ENCODE measurements at places on chromosomes 11 and 22.

DNA sequence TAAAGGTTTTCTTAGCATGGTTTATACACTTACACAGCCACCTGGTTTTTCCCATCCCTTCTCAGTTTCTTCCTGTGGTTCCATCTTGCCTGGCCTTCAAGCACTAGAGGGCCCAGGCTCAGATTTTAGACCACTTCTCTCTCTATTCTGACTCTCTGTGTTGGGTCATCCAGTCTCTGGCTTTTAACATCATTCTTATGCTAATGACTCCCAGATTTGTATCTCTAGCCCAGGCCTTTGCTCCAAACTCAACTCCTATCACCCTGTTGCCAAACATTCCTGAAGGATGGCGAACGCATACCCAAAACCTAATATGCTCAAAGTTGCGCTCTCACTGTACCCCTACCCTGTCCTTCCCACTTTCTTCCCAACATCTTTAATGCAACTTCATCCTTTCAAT, 135.1 kb downstream of the SPATA19 start:
- DNase-seq = no peak

- DNase-seq = peak; percentile 58
Observed at GRCh38 chr11:59802639-59803176, 7.9 kb downstream of the MRPL16 start.

GRCh38 chr11:126993599-126993998, 7.0 kb downstream of the KIRREL3 start:
- DNase-seq = no peak

- no peak for DNase-seq
Observed at GRCh38 chr11:118263112-118263511, 985 bp downstream of the MPZL2 start.

GRCh38 chr11:834371-835316, 1.9 kb downstream of the CD151 start:
- DNase-seq = no peak

- no peak for DNase-seq
Observed at GRCh38 chr22:41857155-41857859, 24.4 kb downstream of the SREBF2 start.

DNA sequence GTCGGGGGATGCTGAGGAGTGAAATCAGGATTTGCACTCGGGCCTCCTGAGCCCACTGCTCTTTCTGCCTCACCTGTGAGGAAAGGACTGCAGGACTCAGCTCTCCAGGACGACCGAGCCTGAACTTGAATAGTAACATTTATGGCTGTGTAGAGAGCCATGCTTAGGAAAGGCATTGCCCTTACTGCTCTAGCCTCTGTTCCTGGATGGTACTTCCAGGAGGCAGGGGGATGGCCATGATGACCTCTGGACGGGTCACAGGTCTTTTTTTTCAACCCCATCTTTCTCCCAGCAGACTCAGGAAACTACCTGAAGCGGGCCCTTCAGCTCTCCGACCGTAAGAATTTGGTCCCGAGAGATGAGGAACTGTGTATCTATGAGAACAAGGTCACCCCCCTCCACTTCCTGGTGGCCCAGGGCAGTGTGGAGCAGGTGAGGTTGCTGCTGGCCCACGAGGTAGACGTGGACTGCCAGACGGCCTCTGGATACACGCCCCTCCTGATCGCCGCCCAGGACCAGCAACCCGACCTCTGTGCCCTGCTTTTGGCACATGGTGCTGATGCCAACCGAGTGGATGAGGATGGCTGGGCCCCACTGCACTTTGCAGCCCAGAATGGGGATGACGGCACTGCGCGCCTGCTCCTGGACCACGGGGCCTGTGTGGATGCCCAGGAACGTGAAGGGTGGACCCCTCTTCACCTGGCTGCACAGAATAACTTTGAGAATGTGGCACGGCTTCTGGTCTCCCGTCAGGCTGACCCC, 11.3 kb downstream of the ANKK1 start:
- DNase-seq = no peak

GRCh38 chr11:83118814-83119213, 38.1 kb upstream of the PCF11 start:
- no peak for DNase-seq

- DNase-seq = no peak
Observed at GRCh38 chr11:132944569-132944944, 587.7 kb downstream of the OPCML start.
